Anterior cingulate cortex (tissue), 58 donors: ENCODE measurements at places on chromosomes 6 and 20.

- no peak for DNase-seq
Observed at GRCh38 chr6:105402090-105402938, 568 bp downstream of the PREP start.

- no peak for DNase-seq
Observed at GRCh38 chr20:47419953-47420514, 63.5 kb upstream of the ZMYND8 start.

GRCh38 chr20:15927893-15928650, 645.2 kb downstream of the KIF16B start:
- DNase-seq: no peak

DNA sequence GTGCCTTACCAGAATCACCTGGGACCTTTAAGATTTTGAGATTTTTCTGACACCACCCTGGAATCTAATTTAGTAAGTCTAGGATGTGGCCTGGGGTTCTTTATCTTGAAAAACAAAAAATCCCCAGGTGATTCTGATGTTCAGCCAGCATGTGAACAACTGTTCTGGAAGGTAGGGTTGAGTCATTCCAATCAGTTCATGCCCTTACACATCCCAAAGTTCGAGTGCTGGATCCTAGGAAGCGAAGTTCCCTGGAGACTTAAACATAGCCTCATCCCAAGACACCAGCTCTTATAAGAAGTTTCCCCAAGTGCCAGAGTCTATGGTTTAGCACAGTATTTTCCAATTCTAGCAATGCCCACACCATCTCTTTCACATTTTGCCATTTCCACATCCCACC, 6.3 kb upstream of the TSHZ2 start:
- DNase-seq: no peak

DNA sequence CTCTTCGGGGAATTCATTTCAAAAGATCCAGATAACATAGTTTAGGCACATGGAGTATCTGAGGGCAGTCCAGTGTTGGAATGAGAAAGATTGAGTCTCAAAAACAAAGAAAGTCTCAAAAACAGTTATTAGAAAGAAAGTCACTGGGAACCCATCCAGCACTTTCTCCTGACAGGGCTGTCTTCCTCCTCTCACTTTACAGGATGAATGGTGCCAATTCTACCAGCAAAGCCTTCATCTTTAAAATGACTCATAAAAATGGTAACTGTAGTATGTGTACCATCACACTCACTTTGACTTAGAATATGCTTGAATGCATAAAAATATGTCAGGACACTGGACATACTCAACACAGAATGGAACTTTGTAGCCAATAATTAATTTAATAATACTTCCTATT, 71.3 kb downstream of the SLC22A3 start:
- no peak for DNase-seq

DNA sequence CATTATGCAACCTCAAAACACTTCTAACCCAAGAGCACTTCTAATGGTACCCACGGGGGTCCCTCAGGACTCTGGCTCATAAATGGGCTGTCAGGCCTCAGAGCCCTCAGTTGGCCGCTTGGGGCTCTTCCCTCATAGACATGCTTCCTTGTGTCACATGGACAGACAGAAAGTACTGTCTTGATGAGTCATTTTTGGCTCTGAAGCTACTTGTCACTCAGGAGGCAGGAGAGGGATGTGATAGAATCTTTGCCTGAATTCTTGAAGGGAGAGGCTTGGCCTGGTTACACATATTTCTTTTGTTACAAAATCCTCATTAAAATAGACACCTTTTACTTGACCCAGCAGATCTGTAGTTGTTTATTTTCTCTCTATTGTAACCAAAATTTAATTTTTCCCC, 15.1 kb upstream of the EDN1 start:
- DNase-seq: no peak

DNA sequence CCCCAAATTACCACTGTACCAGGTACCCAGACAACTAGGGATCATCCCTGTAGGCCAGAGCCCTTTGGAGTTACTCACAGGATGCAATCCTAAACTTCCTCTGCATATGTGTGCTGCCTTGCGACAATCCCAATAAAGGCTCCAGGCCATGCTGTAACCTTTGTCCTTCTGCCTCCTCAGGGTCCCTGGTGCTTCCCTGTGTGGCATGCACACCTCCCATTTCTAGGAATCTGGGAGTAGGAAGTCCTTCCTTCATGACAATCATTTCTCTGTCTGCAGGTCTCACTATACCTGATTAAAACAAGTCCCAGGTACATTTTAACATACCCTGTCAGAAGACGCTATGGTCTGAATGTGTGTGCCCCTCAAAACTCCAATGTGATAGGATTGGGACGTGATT, 37.0 kb upstream of the MCUR1 start:
- no peak for DNase-seq

DNA sequence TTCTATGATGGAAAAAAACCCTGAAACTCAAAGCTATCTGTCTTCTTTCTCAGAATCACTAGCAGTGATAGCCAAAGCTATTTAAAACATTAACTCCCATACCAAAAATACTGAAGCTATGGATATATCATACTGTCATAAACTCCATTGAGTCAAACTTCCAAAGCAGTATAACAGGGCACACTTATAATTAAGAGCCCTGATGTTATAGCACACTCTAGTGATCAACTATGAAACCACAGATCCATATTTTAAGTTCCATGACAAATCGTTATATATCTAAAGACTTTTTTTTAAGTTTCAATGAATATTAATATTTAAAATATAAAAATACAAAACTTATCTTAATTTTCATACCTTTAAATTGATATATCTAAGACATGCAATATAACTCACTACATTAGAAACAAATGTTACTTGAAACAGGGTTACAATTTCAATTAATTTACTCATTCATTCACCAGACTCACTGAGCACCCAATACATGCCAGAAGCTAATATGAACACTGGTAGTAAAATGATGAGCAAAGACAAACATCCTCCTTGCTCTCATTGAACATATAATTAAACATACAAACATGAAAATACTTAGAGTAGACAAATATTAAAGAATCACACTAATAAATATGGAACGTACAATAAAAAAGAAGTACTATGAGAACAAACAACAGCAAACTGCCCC, 69.3 kb downstream of the IBTK start:
- DNase-seq: no peak

GRCh38 chr6:68108233-68108835, 526.7 kb upstream of the ADGRB3 start:
- DNase-seq: no peak

GRCh38 chr20:58375759-58376352, 13.2 kb upstream of the VAPB start:
- no peak for DNase-seq

GRCh38 chr6:1137849-1138248, 174.0 kb upstream of the FOXQ1 start:
- no peak for DNase-seq

- DNase-seq: no peak
Observed at GRCh38 chr20:62718546-62718945, 9.9 kb downstream of the NTSR1 start.

- DNase-seq: no peak
Observed at GRCh38 chr6:70412252-70413113, 825 bp upstream of the FAM135A start.

DNA sequence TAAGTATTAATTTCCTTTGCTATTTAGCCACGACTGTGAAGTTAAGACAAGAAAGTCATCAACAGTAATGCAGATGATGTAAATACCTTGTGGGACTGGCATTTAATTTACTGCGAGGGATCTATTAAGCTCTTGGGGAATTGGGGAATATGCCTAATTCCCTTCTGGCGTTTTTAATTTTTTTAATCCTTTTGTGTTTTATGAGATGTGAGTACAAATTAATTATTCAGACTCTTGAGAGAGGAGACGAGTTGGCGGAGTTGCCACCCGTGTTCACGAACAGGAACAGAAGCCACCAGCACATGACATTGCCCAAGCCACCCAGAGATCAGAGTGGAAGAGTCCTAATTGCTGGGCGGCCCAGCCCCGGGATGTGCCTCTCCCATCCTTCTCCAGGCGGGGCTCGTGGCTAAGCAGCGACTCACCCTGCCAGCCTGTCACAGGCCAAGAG, 533 bp upstream of the CRYBG1 start:
- no peak for DNase-seq

- DNase-seq: no peak
Observed at GRCh38 chr6:13431861-13432465, 55.4 kb downstream of the GFOD1 start.

DNA sequence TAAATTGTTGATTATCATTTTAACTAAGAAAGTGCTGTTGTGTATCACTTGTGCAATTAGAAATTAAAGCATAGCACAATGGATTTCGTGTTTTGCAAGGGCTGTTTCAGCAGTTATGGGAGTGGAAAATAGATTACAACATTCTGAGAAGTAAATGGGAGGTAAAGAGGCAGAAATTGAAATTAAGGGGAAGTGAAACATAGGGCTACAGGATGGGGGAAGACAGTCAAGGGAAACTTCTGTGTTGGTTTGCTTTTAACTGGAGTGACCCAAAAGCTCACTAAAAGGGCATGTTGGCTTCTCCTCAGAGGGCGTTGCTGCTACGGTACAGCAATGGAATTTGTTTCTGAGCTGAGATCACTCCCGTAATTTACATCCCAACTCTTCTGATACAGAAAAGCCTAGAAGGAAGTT, 147.5 kb downstream of the BCAS1 start:
- no peak for DNase-seq

GRCh38 chr6:129209355-129209754, 326.4 kb downstream of the LAMA2 start:
- no peak for DNase-seq

DNA sequence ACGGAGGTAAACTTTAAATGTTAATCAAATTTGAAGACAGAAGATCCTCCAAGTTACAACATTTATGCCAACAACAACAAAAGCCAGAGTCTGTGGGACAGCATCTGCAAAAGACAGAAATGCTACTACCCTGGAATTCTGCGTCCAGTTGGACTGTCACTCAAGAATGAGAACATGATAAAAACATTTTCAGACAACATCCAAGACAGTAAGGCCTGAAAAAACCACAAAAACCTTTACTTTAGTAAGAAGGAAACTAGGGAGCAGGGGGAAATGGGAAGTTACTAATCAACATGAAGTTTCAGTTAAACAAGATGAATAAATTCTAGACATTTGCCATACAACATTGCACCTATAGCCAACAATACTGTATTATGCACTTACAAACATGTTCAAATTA, 77.6 kb downstream of the MLIP start:
- DNase-seq: no peak

- DNase-seq: no peak
Observed at GRCh38 chr6:77124604-77125003, 338.7 kb downstream of the HTR1B start.

- no peak for DNase-seq
Observed at GRCh38 chr6:23870496-23870895, 255.5 kb upstream of the NRSN1 start.

DNA sequence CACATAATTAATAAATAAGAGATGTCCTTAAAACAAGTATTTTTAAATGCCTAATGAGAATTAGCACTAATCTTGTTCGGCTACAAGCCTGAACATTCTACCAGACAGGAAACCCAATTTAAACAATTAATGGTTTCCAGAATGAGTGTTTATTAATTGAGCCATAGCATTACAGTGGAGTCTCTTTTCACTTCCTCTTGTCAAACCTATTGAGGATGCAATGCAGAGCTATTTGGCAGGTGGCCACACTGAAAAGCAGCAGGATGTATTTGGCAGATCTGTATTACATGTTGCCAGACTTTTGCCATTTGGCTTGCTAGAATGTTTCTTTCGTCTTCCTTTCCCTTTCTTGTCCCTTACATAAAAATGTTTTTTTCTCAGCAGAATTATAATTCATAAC, 475.2 kb upstream of the MARCKS start:
- no peak for DNase-seq

DNA sequence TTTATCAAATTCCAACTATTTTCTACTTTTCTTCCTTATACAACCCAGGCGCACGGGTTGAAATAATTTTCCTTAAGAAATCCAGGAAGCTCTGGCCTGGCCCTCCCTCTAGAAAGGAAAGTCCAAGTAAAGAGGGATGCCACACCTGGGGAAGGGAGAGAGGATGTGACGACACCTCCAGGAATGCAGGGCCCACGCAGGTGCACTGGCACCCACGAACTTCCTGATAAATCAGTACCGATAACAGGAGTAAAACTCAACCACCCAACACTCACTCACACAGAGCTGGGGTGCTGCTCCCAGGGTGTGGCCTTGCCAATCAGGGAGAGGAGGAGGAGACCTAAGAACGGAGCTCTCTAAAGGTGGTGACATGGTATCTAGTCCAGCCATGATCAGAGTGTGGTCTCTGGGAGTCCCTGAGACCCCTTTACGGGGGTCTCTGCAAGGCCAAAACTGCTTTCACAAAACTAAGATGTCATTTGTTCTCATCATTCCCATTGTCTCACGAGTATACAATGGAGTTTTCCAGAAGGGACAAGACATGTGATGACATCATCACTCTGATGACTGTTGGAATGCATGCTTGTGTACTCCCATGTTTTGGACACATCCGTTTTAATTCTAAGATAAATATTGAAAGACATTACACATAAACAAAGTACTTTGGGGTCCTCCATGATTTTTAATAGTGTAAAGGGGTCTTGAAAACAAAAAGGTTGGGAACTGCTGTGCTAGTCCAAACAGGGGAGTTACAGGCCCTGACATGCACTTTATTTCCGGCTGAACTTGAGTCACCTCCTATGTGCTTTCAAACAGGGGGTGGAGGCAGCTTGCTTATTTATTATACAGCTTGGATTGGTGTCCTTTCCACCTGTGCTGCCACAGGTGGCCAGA, 2.2 kb upstream of the PARD6B start:
- DNase-seq: no peak

DNA sequence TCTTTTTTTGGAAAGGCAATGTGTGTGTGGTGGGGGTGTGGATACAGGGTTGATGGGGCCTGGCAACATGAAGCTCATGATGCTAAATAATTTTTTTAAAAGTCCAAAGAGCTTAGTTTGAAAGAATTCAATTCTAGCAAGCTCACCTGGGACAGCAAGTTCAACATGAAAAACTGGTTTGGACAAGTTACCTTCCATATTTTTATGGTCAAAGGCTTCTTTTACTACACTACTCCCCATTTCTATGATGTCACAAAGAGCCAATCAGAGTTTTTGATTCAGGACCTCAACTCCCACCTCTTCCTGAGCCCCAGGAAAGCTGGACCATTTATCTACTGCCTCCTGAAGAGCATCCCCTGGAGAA, 66.1 kb upstream of the CTNNBL1 start:
- no peak for DNase-seq

DNA sequence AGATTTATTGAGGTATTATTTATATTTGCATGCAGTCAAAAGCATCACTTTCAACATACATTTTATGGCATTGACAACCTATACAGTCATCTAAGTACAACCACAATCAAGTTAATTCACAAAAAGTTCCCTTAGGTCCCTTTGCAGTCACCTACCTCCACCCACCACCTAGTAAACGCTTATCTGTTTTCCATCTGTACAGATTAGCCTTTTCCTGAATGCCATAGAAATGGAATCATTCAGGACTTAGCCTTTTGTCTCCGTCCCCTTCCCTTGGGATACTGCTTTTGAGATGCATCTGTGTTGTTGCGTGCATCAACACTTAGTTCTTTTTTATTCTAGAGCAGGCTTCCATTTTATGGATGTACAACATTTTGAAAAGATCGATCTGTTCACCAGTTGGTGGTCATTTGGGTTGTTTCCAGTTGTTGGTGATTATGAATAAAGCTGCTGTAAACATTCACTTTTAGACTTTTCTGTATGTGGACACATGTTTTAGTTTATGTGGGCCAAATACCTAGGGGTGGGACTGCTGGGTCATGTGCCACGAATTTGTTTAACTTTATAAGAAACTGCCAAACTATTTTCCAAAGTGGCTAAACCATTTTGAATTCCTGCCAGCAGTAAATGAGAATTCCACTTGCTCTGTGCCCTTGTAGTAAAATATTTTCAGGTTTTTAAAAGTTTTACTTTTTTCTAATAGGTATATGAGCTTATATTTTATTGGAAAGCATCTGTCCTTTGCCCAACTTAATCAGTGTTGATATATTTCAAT, 17.6 kb upstream of the IFNGR1 start:
- DNase-seq: no peak
